AML-193 (cell line): ENCODE measurements at places on chromosomes 12 and 14.

- DNase-seq = peak; percentile 53
These were observed 26.9 kb downstream of the GSTZ1 start for GRCh38 chr14:77347751-77348150.

DNA sequence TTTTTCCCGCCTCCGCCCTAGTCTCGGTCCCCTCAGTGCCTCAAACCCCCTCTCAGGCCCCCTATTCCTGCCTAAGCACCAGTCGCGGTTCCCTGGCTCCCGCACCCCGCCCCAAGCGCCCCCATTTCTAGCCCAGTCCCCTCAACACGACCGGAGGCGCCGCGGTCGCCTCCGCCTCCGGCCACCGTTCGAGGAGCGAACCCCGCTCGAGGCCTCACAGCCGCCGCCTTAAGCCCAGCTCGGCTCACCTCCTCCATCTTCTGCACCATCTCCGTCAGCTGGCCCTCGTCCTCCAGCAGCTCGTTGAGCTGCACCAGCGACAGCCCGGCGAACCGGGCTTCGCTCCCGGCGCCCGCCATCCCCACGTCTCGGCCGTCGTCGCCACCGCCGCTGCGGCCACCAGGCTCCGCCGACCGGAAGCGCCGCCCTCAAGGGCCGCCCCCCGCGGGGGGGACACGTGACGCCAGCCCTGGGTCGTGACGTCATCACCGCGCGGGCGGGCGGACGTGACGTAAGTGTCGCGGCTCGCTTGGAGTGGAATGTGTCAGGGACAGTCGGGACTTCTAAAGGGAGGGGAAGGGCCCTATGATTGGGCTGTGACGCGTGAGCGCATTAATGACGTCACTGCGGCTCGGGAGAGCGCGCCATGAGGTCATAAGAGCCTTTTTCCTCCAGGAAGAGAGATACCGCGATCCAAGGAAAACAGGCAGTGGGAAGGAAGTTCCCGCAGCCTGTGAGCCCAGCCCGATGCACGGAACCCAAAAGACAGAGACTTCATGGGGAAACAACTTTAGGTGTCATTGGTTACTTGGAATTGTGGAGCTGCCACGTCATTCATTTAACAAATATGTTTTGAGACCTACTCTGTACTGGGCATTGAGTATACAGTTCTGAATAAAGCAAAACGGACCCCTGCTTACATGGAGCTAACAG is at the start of gene VPS37B:
Gene VPS37B (minus strand): TSS at position 421 of the 933 bp plus-strand sequence. CDS start 62 bp downstream, at position 359.
- DNase-seq = peak; percentile 27

GRCh38 chr14:105797546-105797945 is 271.2 kb downstream of the TMEM121 start:
- DNase-seq = no peak

DNA sequence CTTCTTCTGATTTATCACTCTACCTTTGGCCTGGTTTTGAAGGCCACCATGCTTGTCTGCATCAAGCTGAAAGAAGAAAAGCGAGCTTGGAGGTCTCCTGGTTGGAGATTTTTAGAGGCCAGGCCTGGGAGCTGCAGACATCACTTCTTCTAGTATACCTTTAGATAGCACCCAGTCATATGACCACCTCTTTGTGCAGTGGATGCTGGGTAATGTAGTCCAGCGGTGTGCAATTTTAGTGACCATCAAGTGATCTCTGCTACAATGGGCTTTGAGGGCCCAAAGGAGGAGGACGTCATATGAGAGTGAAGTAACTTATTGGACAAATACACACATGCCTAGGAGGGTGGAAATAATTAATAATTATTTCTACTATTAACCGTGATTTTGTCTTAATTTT is 15.2 kb upstream of the WNT5B start:
- DNase-seq = no peak

- DNase-seq = peak; percentile 56
These were observed 17.8 kb downstream of the NANOG start for GRCh38 chr12:7806863-7807487.

DNA sequence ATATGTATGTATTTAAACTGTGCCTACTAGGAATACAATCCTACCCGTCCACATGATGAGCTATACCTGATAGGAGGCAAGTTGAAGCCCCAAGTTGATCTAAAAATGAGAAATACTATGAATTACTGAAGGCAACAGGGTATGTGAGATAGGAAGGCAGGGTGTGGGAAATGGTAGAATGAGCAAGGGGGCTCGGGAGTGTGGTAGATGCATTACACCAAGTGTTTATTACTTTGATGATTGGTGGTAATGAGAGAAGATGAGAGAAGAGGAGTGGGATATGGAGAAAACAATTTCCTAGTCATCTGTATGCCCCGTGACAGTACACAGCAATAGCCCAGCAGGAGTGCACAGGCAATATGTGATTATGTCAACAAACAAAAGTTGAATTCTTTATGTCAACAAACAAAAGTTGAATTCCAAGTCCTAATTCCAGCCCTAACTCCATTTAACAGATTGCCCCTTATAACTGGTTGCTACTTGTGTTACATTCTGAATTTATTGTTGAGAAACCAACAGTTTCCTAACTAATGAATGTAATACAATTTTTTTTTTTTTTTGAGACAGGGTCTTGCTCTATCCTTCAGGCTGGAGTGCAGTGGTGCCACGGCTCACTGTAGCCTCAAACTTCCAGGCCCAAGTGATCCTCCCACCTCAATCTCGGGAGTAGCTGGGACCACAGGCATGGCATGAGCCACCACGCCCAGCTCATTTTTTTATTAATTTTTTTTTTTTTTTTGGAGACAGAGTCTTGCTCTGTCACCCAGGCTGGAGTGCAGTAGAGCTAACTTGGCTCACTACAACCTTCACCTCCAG is 2.5 kb downstream of the LPCAT3 start:
- DNase-seq = no peak

- no peak for DNase-seq
These were observed 1.5 kb downstream of the TTC6 start for GRCh38 chr14:37596790-37597472.

DNA sequence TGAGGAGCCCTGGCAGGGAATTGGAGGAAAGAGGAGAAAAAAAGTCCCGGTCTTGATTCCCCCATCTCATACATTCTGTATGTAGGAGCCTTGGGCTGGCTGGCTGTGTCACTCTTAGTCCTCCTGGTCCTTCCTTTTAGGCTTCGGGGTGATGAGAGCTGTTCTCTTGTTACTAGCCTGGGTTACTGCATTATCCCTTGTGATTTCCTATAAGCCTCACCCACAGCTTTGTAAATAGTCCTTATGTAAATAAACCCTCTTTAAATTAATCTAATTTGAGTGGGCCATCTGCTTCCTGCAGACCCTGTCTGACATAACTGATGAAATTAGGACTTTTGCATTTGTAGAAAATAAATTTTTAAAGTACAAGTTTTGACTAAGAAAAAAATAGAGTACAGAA is 19.2 kb downstream of the DNM1L start:
- no peak for DNase-seq
